ENCODE measurements at places on chromosomes 4 and X. TPM values are rescaled to one million over a fixed set of nuclear protein-coding genes. Genes with fewer than 3 reads are reported as not detected.

DNA sequence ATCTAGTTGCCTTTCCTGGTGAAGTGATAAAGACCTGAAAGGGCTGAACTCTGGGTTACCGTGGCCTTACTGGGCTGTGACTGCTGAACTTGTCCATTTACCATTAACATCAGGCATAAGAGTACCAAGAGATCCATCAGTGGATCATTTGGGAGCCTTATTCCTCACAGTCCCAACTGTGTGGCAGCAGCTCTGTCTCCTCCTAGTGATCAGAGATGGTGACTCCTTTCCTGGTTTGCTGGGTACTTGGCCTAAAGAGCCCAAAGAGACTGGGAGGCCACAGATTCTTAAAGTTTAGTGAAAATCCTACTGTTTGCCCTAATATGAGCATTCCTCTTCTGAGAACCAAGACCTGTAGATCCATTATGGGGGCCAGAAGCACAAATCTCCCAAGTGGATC lies 56.3 kb upstream of the ATP6AP2 start:
- DNase-seq: no peak

The UGT2A1 gene
- total RNA-seq: not detected

The PPP1R3F gene
- 1.7 TPM for total RNA-seq

DNA sequence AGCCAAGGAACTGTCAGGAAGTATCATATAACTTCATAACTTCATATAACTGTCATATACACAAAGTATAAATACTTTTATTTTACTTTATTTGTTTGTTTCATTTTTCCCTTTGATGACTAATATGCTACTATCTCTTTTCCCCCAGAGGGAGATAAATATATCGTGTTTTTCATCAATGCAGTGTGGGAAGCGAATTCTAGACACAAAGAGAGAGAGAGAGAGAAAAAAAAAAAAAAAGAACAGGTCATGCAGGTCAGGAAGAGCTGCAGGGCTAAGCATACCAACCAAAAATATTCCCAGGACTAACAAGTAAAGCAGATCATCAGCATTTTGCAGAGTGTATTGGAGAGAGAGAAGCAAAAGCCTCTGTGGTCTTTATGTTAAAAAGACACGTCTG lies 1849.2 kb downstream of the STIM2 start:
- no peak for DNase-seq

- DNase-seq: no peak
These were observed 29.5 kb downstream of the ABLIM2 start for GRCh38 chr4:8129136-8129535.

The TCEAL6 gene
- not detected for total RNA-seq

DNA sequence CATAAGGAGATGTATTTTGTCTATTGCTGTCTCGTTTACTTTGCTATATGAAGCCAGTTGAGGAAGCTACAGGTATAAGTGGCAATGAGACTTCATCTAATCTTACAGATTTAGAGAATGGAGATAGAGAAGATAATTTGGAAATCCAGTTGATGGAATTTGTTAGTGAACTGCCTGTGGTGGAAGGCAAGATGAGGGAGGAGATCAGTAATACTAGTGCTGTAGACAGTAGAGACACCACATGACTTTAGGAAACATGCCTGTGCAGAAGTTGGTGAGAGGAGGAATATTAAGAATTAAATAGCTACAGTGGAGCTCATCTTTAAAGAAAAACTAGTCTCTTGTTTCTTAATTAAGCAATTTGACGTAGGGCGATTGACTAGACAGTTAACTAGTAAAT lies 51.3 kb downstream of the RBPJ start:
- no peak for DNase-seq

The BTC gene
- 2.2 TPM for total RNA-seq

The UGT8 gene
- 5.9 TPM for total RNA-seq

- DNase-seq: no peak
These were observed 1177.9 kb downstream of the ARAP2 start for GRCh38 chr4:35066406-35066805.

DNA sequence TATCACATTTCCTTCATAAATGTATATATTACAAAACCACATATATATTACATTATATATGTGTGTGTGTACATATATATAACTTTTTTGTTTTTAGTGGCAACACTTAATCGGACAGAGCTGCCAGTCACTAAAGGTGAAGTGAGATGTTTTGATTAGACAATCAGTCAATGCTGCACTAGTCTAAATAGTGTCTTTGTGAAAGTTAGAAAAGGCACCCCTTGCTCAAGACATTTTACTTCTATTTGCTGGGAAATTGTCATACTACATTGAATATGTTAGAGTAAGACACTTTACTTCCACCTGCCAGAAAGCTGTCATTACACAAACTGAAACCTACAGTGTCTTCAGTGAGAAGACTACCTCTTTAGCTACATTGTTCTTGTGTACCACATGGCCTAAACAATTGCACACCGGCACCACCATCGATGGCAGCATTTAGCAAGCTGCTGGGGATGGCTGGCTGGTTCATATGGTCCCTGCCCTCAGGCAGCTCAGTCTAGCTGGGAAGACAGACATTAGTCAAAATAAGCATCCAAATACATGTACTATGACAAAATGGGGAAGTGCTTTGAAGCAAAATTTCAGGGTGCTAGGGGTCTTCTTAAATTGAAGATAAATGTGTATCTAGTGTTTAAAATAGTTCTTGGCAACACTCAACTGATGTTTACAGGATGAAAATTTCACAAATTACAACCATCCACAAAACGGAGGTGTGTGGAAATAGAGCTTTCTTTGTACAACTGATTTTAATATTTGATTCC lies 148.1 kb upstream of the GATB start:
- DNase-seq: no peak

DNA sequence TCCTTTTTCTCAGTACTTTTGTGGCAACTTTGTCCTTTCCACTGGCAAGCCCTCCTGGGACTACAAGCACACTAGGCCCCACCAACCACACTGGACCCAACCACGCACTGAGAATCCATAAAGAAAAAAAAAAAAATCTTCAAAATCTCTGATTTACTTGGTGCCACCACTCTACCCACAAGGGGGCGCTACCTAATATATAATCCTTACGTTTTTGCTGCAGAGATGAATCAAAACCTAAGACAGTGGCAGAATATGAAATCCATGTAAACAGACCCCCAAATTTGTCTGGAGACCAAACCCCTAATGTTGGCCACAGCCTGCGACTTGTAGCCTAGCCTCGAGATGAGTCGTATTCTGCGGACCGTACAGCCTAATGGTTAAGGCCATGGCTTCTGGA lies 63.5 kb upstream of the ARHGAP36 start:
- peak; percentile 16 for DNase-seq

DNA sequence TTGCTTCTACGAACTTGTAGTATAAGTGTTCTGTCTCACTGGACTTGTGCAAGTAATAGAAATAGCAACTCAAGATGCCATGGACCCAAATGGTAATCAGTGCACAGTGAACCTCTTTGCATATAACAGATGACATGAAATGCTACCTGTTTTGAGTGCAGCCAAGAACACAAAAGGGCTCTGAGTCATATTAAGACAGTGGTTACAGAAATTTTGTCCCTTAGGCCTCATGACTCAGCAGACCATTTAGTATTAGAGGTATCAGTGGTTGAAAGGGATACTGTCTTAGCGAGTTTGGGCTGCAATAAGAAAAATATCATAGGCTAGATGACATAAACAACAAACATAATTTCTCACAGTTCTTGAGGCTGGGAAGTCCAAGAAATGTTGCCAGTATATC lies 502.9 kb upstream of the PCDH10 start:
- no peak for DNase-seq

GRCh38 chr4:52664479-52664878 lies 5.4 kb upstream of the USP46 start:
- DNase-seq: no peak

The PABPC5 gene
- total RNA-seq: 0.12 TPM

DNA sequence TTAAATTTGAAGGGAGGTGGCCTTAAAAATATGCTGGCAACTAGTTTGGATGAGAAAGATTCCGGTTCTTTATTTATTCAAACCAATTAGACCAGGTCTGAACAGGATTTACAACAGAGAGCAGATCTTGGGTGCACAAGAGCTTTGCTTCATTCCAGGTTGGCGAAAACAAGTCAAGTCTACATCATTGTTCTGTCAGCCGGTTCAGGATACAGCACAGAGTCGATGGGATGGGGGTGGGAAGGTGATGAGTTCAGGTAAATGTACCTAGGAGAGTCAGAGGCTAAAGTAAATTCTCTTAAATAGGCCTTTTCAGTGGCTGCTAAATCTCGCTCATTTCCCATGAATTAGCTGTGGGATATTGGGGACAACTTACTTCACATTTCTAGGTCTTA lies 882 bp upstream of the STIM2 start:
- DNase-seq: no peak

DNA sequence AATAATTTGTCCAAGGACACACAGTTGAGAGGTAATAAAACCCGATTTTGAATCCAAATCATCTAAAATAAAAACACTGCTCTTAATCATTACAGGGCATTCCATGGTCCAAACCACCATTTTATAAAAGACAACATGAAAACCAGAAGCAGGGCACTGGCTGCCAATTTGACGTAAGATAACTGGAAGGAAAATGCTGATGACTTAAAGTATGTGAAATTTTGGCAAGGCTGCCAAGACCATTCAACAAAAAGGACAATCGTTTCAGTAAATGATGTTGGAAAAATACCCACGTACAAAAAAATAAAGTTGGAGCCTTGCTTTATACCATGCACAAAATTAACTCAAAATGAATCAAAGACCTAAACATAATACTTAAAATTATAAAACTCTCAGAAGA lies 344.4 kb downstream of the RAPGEF2 start:
- no peak for DNase-seq

- DNase-seq: no peak
These were observed 31.9 kb downstream of the ANAPC10 start for GRCh38 chr4:145066063-145066501.

The EGF gene
- 67.2 TPM for total RNA-seq
